ENCODE measurements at places on chromosomes 3 and 15. TPM values are rescaled to one million over a fixed set of nuclear protein-coding genes. Genes with fewer than 3 reads are reported as not detected.

Gene SEMA3B
- polyA plus RNA-seq: not detected

Gene CEP152
- polyA plus RNA-seq: 3.5 TPM

Gene COL7A1
- polyA plus RNA-seq: not detected

Gene STRIT1
- polyA plus RNA-seq: not detected

Gene P2RY14
- not detected for polyA plus RNA-seq

Gene SGO1
- polyA plus RNA-seq: 2.3 TPM

Gene ACTC1
- not detected for polyA plus RNA-seq

Gene COL8A1
- not detected for polyA plus RNA-seq

Gene CKMT1B
- not detected for polyA plus RNA-seq

Gene ZNF620
- 2.6 TPM for polyA plus RNA-seq

Gene TNFSF10
- polyA plus RNA-seq: 93.4 TPM

GRCh38 chr15:31255176-31255510 is 71.5 kb upstream of the KLF13 start:
- no peak for DNase-seq

GRCh38 chr3:163785693-163786092 is 1292.6 kb downstream of the SI start:
- no peak for DNase-seq

DNA sequence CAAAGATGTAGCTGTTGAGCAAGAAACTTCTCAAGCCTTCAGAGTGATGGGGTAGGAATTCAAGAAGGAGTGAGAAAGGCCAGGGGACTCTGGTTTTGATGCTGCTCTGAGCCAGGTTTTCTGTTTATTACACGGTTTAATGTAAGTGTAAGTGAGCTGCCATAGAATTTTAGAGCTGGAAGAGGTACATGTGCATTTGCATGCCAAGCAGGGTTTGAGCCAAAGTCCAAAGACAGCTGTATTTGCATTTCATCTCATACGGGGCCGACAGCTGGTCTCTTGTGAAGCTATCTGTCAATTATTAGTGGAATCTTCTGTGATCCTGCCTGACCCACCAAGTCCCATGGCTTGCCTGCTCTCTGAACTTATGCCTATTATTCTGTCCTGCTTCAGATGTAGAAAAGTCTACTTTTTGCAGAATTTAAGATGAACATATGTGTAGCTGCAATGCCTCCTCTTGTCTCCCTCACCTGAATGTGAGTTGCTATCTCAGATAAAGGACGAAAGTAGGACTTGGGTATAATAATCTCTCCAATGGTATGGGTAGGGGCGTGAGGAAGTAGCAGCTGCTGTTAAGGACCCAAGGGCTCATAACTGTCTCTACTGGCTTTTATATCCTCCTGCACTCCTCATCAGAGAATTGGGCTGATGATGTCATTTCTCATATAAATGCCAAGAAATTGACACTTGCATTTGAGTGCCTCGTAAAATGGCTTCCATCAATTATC is 160.0 kb downstream of the SQOR start:
- DNase-seq: no peak

DNA sequence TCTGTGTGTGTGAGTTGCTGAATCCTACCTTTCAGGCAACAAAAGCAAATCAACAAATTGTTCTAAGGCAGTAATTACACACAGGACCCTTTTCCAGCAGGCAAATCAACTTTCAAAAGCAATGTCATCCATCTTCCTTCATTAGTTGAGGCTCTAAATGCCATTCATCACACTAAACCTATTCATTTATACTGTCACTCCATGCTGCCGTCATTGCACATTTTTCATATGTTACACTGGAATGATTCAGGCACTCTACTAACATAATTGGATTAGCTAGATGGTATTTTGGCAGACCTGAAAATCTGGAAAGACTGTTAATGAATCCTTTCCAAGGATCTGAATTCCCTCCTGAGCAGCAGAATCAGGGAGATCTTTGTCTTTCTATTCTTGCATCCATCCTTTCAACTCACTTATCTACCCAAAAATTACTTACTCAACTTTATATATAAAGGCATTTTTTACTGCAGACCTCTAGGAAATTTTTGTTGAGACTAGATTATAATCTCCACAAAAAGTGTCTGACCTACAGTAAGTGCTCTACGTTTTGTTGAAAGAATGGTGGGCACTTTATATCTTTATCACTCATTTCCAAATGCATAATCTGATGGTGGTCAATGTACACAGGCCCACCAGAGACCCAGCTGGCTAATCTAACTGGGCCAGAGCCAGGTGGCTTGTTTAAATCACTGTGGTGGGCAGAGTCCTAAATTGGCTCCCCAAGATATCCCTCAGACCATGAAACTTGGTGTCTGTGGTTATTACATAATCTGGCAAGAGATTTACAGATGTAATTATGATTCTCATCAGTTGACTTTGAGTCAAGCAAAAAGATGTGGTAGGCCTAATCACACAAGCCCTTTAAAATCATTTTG is 25.0 kb downstream of the MIX23 start:
- DNase-seq: no peak

DNA sequence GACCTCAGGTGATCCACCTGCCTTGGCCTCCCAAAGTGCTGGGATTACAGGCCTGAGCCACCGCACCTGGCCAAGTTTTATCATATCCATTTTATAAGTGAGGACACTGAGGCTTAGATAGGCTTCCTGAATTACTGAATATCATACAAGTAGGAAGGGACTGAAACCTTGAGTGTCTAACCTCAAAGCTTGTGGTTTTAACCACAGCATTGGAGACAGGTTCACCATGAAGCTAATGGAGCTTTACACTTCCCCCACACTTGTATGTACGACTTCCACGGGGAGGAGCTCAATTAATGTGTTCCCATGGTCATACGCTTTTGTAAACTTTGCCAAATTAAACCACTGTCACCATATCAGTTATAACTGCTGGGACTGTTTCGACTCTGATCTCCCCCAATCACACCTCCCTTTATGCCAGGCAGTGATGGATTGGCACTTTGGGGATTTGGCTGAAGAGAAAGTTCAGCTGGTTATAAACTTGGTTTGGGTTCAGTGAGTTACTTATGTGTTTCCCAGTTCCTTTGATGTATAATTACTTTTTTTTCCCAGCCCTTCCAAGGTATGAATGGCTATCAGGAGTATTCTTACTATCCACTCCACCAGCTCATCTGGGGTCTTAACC is 38.4 kb upstream of the MEIS2 start:
- DNase-seq: no peak

GRCh38 chr3:11734-12133 is 184.8 kb upstream of the CHL1 start:
- no peak for DNase-seq

- no peak for DNase-seq
These were observed 72.6 kb upstream of the RORA start for GRCh38 chr15:61301701-61302100.

DNA sequence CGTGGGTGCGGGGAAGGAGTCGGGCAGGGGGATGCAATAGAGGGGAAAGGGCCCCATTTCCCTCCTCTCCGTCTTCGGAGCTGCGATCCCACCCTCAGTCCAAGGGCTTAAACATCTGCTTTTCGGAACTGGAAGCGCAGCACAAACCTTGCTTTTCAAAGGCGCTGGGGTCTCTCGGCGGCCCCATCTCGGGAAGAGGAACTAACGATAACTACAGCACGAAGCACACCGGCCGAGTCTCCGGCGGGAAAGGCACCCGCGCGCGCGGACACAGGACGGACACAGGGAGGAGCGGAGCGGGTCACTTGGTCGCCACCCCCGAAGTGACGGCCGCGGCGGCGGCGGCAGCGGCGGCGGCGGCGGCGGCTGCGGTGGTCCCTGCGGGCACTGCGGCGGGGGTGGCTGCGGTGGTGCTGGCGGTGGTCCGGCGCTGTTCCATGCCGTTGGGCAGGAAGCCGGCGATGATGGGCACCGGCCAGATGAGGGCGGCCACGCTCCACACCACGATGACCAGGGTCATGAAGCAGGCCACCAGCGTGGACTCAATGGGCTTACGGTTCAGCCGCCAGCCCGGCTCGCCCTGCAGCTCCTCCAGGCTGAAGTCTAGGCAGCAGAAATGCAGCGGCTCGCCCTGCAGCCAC is 1.1 kb downstream of the TMEM158 start:
- DNase-seq: no peak

DNA sequence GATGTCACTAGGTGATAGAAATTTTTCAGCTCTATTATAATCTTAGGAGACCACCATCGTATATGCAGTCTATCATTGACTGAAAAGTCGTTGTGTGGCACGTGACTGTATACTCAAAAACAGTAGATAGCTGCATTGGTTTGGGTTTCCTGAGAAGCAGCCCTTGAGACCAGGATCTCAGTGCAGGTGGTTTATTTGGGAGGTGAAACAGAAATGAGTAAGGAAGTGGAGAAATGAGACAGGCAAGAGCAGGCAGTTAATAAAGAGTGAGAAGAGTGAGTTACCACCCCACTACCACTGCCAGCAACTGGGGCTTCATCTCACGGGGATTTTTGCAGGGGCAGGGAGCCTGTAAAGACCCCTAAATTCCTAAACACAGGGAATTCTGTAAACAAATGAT is 221.0 kb downstream of the SHQ1 start:
- no peak for DNase-seq

DNA sequence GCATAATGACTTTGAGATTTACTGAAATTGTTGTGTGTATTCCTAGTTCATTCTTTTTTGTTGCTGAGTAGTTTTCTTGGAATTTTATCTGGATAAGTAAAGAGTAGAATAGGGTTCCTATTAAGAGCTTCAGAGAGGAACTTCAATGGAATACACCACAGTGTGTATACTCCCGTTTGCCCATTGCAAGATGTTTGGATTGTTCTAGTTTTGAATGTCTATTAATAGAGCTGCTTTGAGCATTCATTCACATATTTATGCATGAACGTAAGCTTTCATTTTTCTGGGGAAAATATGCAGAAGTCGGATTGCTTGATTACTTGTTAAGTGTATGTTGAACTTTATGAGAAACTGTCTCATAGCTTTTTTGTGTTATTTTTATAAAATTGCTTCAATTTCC is 580.5 kb downstream of the OTOL1 start:
- no peak for DNase-seq

DNA sequence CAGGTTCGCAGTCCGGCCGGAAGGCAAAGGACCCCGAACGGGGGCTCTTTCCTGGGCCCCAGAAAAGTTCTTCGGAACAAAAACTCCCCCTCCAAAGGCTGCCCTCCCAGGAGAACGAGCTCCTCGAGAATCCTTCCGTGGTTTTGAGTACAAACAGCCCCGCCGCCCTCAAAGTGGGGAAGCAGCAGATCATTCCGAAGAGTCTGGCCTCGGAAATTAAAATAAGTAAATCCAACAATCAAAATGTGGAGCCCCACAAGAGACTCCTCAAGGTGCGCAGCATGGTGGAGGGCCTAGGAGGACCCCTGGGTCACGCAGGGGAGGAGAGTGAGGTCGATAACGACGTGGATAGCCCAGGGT is 1.3 kb downstream of the ARHGEF26 start:
- no peak for DNase-seq

- no peak for DNase-seq
These were observed 31.9 kb upstream of the UACA start for GRCh38 chr15:70795311-70795665.

DNA sequence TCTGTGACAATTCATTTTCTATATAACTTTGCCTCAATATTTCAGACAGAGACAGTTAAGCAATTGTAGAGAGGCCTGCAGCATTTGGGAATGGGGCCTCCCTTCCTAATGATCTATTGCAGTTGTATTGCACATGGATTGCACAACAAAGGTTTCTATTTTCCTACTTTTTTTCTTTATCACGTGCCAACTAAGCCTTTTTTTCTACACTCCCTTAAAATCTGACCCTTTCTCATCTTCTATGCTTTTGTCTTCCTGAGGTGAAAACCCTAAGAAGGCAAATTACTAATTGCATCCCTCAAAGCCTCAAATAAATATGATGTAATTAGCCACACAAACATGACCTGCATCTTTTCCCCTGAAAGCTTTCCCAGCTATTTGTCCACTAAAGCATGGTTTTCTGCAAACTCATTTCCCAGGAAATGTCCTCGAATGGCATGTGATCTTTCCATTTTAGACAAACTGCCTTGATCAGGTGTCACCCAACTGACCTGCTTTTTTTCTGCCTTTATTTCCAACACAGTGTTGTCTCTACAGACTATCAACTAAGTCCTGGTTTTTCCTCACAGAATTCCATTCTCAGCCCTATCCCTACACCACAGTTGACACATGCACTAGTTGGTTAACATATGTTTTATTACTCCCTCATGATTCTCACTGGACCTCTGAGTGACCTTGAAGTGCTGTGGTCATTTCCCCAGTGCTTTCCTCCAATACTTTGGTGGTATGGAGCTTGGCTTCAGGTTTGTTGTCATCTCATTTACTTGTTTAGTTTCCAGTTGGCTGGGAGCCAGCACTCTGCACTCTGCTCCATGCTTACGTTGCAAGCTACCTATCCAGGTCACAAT is 31.9 kb upstream of the TSC22D2 start:
- DNase-seq: no peak

DNA sequence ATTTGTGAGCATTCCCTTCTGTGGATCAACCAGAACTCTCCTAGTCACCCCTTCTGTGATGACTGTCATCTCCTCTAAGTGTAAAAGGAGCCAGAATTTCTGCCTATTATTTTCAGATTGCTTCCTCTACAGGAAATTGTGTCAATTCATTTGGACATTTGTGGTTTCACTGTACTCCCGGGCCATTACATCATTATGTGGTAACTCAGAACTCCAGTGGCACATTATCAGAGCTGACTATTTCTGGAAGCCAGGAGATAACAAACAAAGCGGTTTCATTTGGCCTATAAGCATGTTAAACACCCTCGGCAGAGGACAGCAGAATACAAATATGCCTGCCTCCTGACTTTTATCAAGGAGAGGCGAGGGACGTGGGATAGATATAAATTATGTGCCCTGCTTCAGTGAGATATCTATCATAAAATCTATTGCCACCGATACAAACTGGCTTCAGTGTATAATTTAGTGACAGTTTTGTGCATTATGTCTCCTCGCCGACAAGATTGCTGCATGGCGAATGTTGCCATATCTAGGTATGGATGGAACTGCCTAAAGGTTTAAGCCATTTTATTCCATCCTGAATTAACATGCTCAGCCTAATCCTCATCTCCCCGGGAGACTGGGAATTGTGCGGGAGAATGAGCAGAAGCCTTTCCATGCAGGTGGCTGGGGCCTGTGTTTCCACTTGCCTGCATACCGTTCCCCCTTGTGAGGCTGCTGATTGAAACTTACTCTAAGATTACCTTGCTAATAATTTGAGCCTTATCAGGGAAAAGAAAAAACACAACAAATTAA is 193.4 kb upstream of the SEMA6D start:
- DNase-seq: no peak

- DNase-seq: no peak
These were observed 118.1 kb downstream of the AGBL1 start for GRCh38 chr15:86197770-86198169.

- DNase-seq: no peak
These were observed 144.2 kb downstream of the RYR3 start for GRCh38 chr15:33454996-33455395.

Measured in CD4-positive, CD25-positive, alpha-beta regulatory T cell (primary cell).